ENCODE measurements at places on chromosomes 6 and 20. TPM values are rescaled to one million over a fixed set of nuclear protein-coding genes. Genes with fewer than 3 reads are reported as not detected.

DNA sequence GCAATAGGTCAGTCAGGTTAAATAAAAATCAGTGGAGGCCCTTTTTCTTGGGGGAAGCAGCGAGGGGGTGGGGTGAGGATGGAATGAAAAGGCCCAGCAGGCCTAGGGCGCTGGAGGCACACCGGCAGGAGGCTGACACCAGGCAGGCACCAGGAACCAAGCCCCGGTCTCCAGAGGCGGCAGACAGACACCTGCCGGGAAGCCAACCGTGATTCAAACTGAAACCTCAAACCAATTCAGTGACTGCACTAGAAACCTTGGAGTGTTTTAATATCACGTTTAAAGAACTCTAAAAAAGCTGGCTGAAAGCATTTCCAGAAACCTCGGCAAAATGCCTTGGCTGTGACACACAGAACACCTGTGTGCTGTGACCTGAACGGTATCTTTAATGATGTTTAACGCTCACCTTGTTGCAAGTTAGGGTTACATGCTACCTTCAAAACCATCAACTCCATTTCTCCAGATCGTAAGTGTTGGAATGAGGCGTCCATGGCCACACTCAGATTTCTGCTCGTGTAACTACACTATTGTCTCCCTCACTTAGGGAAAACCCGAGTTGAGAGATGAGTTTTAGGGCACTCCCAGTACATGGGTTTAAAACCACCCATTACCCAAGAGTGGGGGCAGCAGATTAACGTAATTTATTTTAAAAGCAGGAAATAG lies 27.2 kb downstream of the DIDO1 start:
- no peak for DNase-seq
- no peaks in the 10 kb centered on the region for H3K27me3 ChIP-seq
- H3K4me1 ChIP-seq: no peaks in the 10 kb centered on the region
- H3K4me3 ChIP-seq: no peak overlapping the region
- no peak overlapping the region for H3K27ac ChIP-seq

- no peak overlapping the region for H3K27ac ChIP-seq
- H3K4me3 ChIP-seq: no peak overlapping the region
- no peaks in the 10 kb centered on the region for H3K4me1 ChIP-seq
- H3K36me3 ChIP-seq: no peaks in the 10 kb centered on the region
- DNase-seq: no peak
These were observed 86.4 kb downstream of the OPRM1 start for GRCh38 chr6:154125421-154125820.

DNA sequence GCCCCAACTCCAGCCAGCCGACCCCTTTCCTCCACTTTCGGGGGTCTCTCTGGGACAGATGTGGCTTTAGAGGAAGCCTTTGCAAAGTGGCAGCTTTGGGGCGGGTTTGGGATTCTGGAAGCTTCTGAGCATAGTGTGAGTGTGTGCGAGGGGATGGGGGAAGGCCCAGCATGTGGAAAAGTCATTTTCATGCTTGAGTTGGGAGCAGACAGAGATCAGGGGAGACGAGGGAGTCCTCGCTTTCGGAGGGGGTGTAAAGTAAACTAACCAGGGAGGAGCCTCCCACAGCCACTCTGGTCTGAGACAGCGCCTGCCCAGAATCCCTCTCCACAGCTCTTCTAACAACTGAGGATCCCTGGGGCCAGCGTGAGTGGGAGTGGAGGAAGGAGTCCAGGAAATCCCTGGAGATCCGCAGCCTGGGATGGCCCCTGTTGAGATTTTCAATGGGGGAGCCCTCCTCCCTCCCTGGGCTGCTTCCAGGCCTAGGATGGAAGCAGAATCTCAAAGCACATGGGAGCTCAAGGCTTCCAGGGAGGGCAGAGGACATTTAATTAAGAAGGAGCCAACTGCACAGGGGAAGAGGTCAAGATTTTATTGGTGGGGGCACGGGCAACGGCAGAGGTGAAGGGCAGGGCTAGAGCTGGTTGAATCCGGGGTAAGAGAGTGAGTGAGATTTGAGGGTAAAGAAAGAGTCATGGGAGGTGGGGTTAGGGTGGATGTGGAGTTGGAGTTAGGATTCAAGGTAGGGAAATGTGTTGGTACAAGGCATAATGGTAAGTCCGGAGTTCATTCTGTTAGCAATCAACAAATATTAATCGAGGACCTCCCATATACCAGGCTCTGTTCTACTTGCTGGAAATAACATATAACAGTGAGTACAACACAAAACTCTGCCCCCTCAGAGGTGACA lies 102.3 kb upstream of the FOXP4 start:
- no peaks in the 10 kb centered on the region for H3K36me3 ChIP-seq
- H3K27ac ChIP-seq: no peak overlapping the region
- peak; percentile 56 for DNase-seq
- peaks cover 12% of the 10 kb centered on the region for H3K4me1 ChIP-seq

DNA sequence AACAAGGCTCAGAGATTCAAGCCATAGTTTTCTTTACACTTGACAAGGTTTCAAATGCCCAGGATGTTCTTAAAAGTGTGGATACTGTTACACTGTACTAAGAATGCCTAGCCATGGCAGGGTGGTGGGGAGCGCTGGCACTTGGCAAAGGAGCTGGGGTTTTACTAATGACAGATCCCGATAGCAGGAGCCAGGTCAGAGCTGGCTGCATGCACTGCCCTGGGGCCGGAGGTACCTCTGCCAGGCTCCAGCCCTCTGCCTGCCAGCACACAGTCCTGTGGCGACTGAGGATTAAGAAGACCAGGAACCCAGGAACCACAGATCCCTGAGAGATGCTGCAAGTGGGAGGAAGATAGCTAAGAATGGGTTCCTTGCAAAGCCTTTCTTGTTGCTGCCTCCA lies 260.3 kb downstream of the ALDH8A1 start:
- DNase-seq: no peak
- H3K27ac ChIP-seq: no peak overlapping the region
- H3K27me3 ChIP-seq: no peaks in the 10 kb centered on the region
- H3K4me3 ChIP-seq: no peak overlapping the region
- no peaks in the 10 kb centered on the region for H3K36me3 ChIP-seq

The TRIM40 gene
- not detected for total RNA-seq

The BIRC7 gene
- not detected for total RNA-seq

GRCh38 chr20:61288331-61288784 lies 36.3 kb downstream of the CDH4 start:
- H3K4me3 ChIP-seq: no peak overlapping the region
- no peak for DNase-seq
- no peak overlapping the region for H3K27ac ChIP-seq

DNA sequence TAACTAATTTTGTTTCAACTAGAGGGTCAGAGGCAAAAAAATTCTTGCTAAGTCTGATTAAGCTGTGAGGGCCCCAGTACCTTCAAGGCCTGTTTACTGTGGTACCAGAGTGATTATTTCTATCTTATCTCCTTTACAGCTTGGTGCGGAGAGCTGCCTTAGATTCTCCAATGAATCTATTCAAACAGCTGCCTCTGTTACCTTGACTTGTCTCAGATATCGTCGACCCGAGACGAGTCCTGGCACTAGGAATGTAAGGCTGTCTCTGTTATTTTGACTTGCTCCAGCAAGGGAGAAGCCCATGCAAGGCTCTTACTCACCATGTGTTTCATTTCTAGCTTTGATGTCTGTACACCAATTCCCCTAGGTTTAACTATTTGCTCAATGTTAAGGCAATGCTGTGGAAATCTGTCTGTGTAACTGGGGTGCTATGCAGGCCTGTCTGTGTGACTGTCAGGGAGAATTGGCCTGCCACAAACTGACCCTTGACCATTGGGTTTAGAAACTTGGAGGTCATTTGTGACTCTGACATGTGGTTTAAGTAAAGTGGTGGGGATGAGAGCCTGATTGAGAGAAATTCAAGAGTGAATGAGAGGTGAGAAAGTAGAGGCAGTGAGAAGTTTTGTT lies 10.4 kb upstream of the FKBPL start:
- H3K4me1 ChIP-seq: no peaks in the 10 kb centered on the region
- no peak overlapping the region for H3K27ac ChIP-seq
- H3K27me3 ChIP-seq: no peaks in the 10 kb centered on the region

The RIMS4 gene
- not detected for total RNA-seq

DNA sequence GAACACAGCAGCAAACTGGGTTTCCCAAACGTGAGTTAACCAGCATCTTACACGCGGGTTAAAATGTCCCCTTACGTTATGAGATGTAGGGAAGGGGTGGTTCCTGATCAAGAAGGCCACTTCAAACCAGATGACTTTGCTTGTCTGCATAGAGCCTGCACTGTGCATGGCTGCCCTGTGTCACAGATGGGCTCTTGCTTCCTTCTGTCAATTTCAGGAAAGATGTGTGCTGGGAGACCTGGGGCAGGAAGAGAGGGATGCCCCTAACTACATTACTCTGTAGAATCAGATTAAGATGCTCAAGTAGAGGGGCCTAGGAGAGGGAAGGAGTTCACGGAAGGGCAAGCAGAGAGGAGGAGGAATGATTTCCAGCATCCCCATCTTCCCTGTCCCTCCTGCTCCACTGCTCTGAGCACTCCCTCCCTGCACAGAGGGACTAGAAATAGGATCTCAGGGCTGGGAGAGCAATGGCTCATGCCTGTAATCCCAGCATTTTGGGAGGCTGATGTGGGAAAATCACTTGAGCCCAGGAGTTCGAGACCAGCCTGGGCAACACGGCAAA lies 63.5 kb upstream of the ZMYND8 start:
- no peaks in the 10 kb centered on the region for H3K36me3 ChIP-seq
- no peak for DNase-seq
- 0 out of 2 replicates have a peak, but pooled peaks cover 3% of the 10 kb centered on the region for H3K27me3 ChIP-seq
- peaks cover 17% of the 10 kb centered on the region for H3K4me1 ChIP-seq

DNA sequence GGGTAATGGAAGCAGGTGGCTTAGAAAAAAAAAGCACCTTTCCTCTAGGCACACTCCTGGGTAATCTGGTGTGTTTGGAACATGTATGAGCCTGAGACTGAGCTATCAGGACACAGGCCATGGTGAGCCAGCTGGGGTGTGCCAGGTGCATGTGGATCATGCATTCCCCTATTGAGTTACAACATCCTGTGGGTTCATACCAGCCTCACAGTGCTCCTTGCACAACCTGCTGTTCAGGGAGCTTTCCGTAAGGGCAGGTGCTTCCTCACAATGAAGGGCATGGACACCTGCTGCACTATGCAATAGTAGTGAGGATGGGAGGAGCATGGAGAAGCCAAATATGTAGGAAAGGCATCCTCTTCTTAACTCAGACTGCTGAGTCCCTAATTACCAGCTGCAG lies 197.2 kb upstream of the SUPT3H start:
- no peak for DNase-seq
- no peaks in the 10 kb centered on the region for H3K4me1 ChIP-seq
- no peaks in the 10 kb centered on the region for H3K27me3 ChIP-seq
- no peak overlapping the region for H3K4me3 ChIP-seq
- H3K27ac ChIP-seq: no peak overlapping the region
